ENCODE measurements at places on chromosomes 2 and 18.

DNA sequence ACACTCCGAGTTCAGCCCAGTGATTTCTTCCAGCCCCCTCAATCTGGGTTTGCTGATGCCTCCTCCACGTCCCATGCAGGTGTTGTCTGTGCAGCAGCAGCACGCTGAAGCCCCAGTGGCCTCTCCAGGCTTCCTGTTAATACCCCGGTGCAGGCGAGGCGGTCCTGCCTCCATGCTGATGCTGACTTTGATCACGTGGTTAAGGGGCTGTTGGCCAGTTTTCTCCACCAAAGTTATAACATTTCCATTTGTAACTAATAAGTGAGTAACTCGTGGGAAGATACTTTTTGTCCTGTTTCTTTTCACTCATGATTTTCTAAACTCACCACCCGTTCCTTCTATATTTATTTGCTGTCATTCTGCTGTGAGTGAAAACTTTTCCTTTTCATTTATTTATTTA is 42.5 kb upstream of the TMEM18 start:
- no peak for DNase-seq

- no peak for DNase-seq
These were observed 6.0 kb upstream of the CDK5R2 start for GRCh38 chr2:218953366-218953954.

DNA sequence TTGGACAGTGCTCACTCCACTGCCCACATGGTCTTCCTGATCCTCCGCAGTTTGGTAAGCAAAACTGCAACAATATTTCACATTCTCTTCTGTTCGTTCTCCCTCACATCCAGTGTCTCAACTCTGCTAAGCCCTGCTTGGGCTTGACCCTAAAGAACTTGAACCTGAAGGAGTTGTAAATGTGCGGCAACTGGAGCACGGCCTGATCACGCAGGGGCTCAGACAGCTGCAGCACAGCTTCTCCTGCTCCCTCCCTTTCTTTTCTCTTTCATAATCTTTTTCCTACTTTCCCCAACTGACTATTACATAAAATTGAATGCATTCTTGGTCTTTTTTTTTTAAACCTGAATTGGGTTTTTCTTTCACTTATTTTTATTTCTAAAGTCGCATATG is 10.2 kb downstream of the CYRIA start:
- no peak for DNase-seq

GRCh38 chr2:237876061-237876526 is 16.7 kb downstream of the RAMP1 start:
- no peak for DNase-seq

GRCh38 chr2:31931916-31932315 is 78.9 kb downstream of the MEMO1 start:
- no peak for DNase-seq

DNA sequence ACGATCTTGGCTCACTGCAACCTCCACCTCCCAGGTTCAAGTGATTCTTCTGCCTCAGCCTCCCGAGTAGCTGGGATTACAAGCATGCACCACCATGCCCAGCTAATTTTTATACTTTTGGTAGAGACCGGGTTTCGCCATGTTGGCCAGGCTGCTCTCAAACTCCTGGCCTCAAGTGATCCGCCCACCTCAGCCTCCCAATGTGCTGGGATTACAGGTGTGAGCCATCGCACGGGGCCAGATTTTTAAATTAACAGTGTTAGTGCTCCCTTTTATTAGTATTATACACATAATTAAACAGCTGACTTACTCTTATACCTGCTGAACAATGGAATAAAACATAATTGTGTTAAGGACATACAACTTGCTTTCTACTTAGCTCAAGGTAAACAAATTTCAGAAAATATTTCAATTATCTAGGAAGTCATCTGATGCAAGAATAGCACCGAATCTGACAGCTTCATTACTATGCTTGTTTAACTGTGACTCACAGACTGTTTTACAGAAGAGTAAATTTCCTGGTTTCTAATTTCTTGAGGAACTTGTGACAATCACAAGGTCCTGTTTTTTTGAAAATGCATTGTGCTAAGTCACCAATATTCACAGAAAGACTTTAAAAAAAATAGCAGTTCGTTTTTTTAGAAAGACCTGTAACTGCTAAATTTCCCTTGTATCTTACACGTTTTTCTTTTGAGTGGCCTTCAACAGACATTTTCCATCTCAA is 51.2 kb downstream of the SPIRE1 start:
- DNase-seq: no peak

- no peak for DNase-seq
These were observed 13.0 kb upstream of the IL1RN start for GRCh38 chr2:113114224-113114945.

- DNase-seq: no peak
These were observed 220.7 kb downstream of the IRS1 start for GRCh38 chr2:226578879-226579278.

GRCh38 chr2:75614162-75614651 is 32.4 kb upstream of the MRPL19 start:
- DNase-seq: no peak

- no peak for DNase-seq
These were observed 4.3 kb downstream of the IGFBP5 start for GRCh38 chr2:216690853-216691741.

- no peak for DNase-seq
These were observed 2.1 kb downstream of the DHRS9 start for GRCh38 chr2:169071455-169071854.

- no peak for DNase-seq
These were observed 89.8 kb downstream of the PRPF40A start for GRCh38 chr2:152627351-152627957.

- DNase-seq: no peak
These were observed 163.8 kb upstream of the HDAC4 start for GRCh38 chr2:239564587-239564986.

DNA sequence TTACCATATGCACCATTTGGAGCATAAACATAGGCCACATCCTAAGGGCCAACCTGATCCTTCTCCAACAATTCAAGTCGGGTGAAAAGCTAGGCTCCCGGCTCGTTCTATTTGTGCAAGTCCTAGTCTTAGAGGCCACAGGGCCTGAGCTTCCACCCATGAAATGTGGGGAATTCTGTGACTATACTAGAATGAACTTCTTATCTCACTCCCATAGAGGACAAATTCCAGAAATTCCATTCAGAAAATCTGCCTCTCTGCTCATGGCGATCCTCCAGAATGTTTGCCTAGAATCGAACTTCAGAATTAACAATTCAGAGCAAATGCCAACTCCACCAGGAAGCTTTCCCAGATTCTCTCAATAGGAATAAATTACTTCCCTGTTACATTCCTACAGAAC is 187.9 kb downstream of the BCL11A start:
- DNase-seq: no peak

- DNase-seq: no peak
These were observed 1.4 kb upstream of the SLC20A1 start for GRCh38 chr2:112644155-112644932.

GRCh38 chr2:203407496-203407895 is 79.3 kb downstream of the ABI2 start:
- DNase-seq: no peak

DNA sequence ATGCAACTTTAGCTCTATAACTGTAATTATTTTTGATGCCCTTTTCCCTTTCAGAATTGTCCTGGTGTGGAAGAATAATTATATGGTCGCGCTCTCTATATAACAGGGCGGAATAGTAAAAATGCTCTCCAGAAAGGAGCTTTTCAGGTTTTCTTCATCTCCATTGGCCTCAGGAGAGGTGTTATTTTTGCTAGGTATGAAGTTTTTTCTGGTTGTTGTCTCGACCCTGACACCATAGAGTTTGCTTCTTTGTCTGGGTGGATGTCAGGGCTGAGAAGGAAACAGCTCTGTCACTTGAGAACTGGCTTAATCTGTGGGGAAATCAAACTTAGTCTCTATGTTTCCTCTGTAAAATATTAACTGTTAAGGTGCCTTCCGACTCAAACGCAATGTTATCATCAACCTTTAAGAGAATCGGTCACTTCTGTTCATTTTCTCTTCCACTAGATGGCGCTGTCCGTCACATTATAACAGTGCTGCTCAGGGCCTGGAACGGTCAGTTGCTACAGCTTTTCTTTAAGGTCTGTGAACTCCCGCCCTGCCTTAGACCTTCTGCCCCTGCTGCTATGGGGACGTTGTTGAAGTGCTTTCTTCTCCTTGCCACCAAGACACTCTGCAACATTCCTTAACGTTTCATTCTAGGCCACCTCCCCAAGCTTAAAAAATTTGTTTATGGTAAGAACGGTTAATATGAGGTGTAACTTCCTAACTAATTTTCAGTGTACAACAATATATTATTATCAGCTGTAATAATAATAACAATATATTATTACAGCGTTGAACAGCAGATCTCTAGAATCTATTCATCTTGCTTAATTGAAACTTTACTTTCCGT is 23.8 kb upstream of the SERPINB12 start:
- peak; percentile 36 for DNase-seq

GRCh38 chr2:197293252-197294007 is 17.1 kb downstream of the ANKRD44 start:
- peak; percentile 20 for DNase-seq

DNA sequence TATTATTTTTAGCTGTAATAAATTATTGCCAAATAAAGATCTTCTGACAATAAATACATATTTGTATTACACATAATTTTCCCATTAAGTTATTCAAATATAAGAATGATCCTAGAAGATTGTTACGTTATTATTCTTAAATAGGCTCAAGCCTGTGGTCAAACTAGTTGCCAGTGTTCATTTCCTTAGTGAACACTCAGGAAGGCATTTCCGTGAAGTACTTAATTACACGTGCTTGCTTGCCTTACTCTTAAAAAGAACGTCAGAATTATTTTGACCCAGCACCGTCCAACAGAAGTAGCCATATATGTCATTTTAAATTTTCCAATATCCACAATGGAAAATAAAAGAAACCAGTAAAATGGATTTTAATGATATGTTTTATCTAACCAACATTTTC is 249.8 kb downstream of the TXNL1 start:
- DNase-seq: no peak

DNA sequence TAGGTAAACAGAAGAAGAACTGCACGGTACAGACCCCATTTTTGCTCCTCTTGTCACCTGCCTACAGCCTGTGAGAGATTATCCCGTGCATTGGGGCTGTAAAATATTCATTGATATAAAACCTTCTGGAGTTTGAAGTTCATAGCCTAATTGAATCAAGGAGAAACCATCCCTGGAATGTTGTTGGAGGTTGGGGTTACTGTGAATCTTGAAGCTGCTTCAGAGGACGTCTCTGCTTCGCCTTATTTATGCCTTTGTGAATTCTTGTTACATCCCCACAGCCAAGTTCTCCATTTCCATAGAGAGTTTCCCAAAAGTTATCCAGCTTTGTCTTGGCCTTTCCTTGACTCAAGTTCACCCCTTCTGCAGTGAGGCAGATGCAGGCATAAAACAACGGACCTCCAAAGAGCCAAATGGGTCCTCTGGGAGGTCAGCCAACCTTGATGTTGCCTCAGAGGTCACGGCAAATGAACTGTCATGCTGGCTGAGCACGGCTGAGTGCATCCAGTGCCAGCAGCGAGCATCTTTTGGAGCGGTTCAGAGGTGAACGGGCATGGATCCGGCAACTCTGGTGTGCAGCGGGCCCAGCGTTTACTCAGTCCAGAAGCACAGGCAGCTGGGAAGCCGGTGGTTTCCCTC is 317.6 kb downstream of the PRKCE start:
- no peak for DNase-seq

GRCh38 chr2:17226941-17227490 is 291.2 kb downstream of the RAD51AP2 start:
- no peak for DNase-seq

DNA sequence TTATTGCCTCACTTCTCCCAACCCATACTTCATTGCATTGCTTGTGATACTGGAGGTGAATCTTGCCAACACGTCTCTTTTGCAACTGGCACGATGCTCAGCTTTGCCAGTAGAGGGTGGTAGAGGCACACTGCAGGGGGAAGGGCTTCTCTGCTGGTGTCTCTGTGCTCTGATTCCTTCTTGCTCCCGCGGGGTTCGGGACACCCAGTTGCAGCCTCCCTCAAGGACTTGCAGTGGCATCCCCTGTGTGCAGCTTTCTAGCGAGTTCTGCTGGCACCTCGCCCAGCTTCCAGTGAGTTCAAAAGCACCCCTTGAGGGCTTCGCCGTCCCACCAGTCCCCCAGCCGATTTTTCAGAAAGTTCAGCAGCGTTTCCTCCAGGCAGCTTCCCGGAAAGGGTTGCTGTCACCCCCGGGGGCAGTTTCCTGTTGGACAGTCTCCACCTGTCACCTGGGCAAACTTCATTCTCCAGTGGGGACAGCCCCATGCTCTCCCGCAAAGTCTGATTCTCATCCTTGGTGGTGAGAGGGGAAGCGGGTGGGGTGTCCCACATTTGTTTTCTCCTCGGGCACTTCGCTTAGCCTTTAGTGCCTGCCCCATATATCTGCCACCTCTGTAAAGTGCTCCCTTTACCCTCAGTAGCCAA is 35.4 kb upstream of the EN1 start:
- DNase-seq: peak; percentile 47

- no peak for DNase-seq
These were observed 66.3 kb downstream of the CDK15 start for GRCh38 chr2:201872591-201872990.

DNA sequence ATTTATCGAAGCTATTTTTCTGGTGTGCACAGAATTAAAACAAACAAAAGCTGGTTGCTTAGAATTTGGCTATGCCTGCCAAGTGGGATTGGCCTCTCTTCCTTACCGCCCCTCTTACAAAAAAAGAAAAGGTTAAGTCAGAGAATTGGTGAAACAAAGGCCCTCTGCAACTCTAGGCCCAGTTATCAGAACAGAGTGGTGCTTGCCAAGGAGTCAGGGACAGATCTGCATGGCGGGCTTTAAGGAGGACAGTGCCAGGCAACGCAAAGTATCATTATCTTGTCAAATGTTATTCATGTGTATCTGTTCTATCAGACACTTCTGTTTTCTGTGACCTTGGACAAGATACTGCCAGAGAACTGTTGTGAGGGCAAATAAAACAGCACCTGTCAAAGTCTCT is 78.3 kb downstream of the TGIF1 start:
- DNase-seq: no peak

DNA sequence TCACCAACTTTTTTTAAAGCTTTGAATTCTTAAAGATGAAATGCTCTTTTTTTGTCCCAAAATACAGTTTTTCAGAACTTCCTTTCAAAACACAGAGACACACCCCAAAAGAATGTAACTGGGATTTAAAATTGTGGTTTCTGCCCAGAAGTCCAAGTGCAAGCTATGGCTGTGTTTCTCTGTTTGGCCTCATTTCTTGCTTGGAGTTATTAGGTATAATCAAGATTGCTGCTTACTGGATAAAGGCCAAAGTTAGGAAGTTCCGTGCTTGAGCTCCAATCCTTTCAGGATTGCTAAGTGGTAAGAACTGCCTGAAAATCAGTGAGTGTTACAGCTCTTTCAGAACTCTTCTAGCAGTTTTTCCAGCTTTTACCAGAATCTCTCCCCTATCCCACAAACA is 16.9 kb downstream of the ZBTB7C start:
- no peak for DNase-seq
